Effector CD8-positive, alpha-beta T cell (primary cell): ENCODE measurements at places on chromosomes 3 and 15.
A peak's percentile ranks its signal among the peaks of the same experiment; 100 is the strongest.

DNA sequence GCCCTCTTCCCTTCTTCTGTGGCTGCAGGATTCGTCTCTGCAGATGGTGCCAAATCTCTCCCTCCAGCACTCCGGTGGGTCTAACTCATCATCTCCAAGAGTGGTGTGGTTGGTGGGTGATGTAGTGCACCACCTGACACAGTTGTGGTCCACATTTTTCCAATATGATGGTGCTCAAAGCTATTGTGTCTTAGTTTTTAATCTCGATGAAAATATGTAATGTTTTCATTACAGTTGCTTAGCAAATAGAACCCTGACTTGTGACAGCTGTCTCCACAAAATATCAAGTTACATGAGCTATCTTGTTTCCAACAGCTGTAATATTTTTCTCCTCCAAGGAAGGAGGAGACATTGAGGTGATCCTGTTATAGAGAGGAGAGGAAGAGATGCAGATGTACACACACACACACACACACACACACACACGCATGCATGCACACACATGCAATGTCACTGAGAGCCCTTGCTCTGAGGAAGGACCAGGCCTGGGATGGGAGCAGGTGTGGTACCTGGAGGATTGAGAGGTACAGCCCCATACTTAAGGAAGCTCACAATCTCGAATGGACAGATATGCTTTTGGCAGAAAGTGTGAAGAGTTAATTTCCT is 15.7 kb upstream of the ESYT3 start:
- DNase-seq = no peak

DNA sequence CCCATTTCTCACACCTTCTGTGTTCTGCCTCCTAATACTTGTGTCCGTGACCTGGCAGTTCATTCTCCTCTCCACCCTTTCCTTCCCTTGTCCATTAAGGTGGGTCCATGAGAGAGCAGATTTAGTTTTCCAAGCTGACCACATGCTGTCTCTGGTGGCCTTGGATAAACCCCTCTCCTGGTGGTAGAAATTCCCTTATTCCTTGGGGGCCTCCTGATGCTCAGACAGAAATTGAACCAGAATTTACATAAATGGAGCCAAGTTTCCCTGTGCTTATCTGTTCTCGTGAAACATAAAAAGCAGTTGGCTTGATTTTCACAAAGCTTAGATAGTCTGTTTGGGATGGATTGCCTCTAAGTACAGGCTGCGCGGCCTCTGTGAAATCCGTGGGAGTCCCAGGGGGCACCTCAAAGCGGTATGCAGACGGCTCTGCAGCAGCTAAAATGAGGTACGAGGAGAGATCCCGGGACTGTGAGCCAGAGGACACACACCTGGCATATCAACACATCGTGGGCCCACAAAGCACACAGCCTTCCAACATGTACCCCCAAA is 101.0 kb upstream of the NMNAT3 start:
- DNase-seq = no peak

GRCh38 chr3:47661121-47661752 is 82.6 kb upstream of the CSPG5 start:
- DNase-seq = no peak

DNA sequence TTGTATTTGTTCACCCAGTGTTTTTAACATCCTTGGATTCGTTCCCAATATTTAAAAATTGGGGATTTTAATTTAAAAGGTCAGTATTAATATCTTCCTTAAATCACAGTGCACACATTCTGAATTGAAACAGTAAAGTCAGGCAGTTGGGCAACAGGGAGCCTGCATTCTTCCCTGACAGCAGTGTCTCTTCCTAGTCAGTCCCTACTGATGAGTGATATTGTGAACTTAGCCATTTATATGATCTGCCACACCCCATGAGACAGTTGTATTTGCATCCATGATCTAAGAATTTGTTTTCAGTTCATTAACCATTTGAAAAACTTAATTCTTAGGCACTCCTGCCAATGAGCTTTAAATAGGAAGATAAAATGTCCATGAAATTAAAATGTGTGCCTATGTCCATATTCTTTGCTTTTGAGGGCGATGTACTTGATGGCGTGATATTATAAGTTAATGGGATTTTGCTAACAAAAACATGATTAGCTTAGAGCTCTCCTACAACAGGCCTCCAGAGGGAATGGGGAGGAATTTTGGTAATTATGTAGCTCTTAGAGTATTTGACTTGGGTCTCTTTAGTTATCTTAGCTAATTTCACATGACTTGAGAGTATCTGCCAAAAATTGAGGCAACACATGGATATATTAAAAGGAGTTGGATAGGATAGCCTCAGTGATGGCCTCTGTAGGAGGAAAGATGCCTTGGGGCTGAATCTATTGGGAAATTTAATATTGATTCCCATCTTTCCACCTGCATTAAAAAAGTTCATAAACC is 219.3 kb downstream of the PTPRG start:
- DNase-seq = no peak

DNA sequence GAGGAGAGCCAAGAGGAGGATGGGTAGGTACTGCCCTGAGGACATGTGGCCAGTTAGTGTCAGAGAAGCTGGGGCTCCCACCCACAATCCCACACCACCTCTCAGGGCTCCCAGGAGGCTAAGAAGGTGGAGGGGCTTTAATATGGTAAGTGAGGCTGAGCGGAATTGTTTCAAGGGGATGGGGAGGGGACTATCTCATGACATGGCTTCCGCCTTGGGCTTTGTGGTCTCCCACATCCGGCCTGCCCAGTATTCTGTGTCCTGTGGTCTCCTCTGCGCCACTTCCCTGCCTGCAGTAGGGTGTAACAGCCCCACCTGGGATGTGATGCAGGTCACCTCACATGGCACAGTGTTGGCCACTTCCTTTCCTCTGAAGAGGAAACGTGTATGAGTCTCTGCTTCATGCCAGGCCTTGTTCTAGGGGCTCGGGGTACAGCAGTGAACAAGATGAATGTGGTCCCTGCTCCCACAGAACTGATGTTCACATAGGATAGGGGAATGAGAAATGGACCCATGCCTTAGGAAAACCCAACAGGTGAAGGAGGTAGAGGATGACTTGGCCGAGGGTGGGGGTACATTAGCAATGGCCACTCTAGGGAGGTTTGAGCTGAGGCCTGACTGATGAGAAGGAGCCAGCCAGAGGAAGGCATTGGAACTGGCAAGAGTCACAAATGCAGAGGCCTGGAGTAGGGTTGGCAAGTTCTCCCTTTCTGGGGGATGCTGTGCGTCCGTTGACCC is 3.2 kb downstream of the NEIL1 start:
- DNase-seq = peak; percentile 40

GRCh38 chr15:101438482-101439284 is 50.8 kb downstream of the PCSK6 start:
- no peak for DNase-seq

DNA sequence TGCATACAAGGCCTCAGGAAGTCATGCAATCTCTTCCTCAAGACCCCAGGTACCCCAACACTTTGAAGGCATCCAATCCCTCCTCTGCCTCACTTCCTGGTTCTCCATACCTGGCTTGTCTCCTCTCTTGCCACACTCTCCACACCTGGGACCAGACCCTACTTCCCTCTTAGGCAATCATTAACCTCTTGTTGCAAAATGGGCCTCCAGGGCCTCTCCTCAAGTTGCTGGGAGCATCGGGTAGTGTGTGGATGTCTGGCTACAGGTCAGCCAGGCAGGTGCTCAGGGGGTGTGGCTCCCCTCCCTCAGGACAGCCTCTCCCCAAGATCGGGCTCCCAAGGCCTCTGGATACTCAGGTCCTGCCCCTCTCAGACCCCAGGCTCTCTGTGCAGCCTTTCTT is 8.6 kb downstream of the PLA2G4E start:
- DNase-seq = no peak

- DNase-seq = no peak
Measured at GRCh38 chr3:32994045-32994444, 42.6 kb downstream of the CCR4 start.

GRCh38 chr15:55824857-55825613 is 82.1 kb upstream of the PRTG start:
- no peak for DNase-seq

GRCh38 chr3:115702598-115702997 is 79.3 kb downstream of the GAP43 start:
- DNase-seq = no peak

GRCh38 chr3:50454481-50455070 is 48.9 kb downstream of the CACNA2D2 start:
- no peak for DNase-seq

GRCh38 chr15:41734079-41734478 is 40.2 kb upstream of the MAPKBP1 start:
- DNase-seq = no peak

GRCh38 chr15:80925597-80926059 is 64.0 kb downstream of the MESD start:
- DNase-seq = no peak

- DNase-seq = no peak
Measured at GRCh38 chr3:116453666-116454346, 8.5 kb upstream of the LSAMP start.

DNA sequence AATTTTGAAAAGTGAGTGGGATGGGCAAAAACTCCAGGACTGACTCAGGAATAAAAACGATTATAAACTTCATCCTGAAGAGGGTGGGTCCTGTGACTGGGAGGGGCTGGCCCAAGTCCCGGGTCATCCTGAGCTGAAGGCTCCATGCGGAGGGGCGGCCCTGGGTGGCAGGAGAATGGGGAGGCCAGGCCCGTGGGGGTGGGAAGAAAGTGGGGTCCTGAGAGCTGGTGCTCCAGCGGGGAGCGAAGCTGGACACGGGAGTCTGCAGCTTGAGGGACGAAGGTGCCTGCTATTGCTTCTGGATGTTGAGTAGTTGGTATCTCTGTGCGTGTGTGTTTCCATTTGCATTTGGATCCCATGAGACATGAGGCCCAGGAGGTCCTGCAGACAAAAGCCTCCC is 4.7 kb upstream of the OCA2 start:
- DNase-seq = no peak

DNA sequence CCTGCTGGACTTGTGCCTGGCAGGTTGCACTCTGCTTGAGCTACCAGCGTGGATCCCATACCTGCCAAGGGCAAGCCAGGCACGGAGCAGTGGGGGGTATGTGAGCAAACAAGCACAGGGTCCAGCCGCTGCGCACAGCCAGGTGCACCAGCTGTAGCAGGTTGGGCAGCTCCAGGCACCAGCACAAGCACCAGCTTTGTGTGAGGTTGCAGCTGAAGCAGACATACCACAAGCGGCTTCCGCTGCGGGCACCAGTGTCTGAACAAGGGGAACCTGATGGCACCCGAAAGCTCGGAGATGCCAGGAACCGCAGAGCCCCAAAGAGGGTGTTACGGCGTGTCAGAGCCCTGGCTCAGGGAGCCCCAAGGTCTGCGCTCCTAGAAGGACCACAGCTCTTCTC is 472.7 kb upstream of the ARL6 start:
- no peak for DNase-seq

- DNase-seq = no peak
Measured at GRCh38 chr3:107242579-107242978, 134.7 kb upstream of the CCDC54 start.

DNA sequence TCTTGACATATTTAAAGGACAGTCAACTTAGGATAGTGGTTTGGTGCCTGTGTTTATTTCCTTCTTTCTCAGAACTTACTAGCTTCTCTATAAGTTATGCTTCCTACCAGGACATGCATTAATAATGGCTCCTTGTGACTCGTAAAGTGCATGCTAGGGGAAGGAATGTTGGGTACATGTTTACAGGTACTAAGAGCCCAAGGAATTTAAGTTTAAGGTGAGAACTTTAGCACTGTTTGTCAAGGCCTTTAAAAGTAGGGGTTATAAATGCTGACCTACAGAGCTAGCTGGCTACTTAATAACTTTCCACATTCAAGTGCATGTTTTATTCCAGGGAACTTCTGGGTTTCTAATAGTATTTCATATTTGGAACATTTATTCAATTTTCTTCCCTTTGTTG is at the start of gene TMEM207:
Gene TMEM207 (minus strand): TSS at position 101 of the 400 bp plus-strand sequence. CDS start 92 bp downstream, at position 9.
- no peak for DNase-seq

GRCh38 chr3:23928524-23928923 is 11.6 kb downstream of the RPL15 start:
- DNase-seq = no peak

DNA sequence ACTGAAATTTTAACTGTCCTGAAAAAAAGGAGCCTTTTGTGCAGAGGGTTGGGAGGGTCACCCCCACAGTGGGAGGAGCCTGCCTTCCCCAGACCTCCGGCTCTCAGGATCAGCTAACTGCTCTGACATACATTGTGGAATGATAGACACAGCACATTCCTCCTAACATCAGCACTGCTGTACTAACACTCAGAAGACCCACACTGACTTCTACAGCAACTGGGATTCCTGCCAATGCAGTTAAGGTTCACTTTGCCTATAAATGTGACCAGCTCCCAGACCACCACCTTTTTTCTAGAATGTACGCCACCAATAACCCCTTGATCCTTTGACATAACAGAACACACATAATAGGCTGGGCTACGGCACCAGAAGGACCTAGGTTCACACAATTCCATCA is 3.2 kb downstream of the CPEB1 start:
- DNase-seq = no peak

DNA sequence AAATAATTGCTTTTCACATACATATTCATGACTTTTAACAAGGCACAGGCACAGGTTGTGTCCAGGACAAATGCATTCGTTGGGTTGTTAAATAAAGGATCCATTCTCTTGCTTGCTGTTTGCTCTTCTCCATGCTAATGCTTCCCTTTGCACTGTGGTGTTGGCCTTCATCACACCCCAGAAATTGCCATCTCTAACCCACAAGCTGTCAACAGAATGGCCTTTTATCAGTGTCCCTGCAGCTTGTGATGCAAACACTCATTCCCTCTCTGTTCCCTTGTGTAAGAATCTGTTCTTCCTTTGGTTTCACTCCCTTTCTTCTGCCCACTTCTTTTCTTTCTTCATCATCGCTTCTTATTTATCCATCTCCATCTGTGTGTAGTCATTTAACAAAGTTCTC is 72.2 kb downstream of the SLC7A14 start:
- DNase-seq = no peak

GRCh38 chr3:31724116-31724515 is 191.4 kb downstream of the STT3B start:
- DNase-seq = no peak

DNA sequence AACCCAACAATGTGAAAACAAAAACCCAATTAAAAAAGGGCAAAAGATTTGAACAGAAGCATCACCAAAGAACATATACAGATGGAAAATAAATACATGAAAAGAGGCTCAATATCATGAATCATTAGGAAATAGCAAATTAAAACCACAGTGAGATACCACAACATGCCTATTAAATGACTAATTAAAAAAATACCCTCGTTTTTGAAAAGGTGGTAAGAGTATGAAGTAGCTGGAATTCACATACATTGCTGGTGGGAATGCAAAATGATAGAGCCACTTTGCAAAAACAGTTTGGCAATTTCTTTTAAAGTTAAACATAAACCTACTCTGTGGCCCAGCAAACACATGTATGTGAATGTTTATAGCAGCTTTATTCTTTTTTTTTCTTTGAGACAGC is 75.8 kb downstream of the B3GNT5 start:
- no peak for DNase-seq

GRCh38 chr3:186457236-186457635 is 86.9 kb downstream of the CRYGS start:
- DNase-seq = no peak

- no peak for DNase-seq
Measured at GRCh38 chr3:124078953-124079911, 87.3 kb upstream of the ROPN1 start.

- peak; percentile 57 for DNase-seq
Measured at GRCh38 chr3:194344012-194344411, 7.1 kb downstream of the CPN2 start.
